ENCODE measurements at places on chromosomes 5 and 9.

GRCh38 chr5:107916731-107917725 is 246.3 kb upstream of the EFNA5 start:
- DNase-seq = no peak

GRCh38 chr9:132896906-132897305 is 18.2 kb downstream of the SPACA9 start:
- no peak for DNase-seq

DNA sequence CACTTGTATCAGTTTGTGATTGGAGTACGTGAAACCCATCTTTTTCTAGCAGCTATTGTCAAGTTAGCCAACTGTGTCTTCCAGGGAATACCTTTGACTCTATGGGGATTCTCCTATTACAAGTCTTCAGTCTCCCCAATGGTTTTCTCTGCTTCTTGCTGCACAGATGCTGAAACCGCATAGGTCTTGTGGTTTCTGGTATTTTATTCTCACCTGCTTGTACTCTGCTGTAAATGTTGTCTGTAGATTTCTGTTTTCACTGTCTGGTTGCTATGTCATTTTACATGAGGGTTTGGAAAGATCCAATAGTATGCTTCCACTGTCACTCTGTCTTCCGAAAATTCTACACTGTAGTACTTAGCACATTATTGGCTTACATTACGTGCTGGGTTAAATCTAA is 1196.9 kb upstream of the C9orf72 start:
- DNase-seq = no peak

DNA sequence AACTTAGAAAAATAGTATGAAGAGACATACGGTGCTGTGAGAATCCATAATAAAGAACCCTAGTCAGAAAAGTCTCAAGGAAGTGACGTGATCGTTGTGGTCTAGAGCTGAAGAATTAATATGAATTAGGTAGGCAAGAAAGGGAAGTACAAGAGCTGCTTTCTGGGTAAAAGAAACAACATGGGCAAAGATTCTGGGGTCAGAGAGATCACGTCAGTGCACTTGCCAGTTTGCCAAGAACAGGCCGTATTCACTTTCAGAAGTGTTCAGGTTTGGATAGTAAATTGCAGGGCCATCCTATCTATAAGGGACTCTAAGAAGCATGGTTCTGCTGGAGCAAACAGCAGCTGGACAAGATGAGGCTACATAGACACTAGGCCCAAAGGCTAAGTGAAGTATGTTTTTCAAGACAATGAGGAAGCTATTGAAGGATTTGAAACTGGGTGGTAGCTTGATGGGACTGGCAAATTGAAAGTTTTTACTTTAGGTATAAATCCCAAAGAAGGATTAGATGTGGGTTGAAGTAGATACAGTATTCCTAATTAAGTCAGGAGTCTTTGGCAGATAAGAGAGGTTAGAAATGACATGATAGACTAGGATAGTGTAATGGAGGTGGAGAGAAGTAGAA is 4.8 kb upstream of the CHD1 start:
- DNase-seq = no peak

- DNase-seq = no peak
These were observed 10.5 kb downstream of the NR2F1-AS1 start for GRCh38 chr5:93570294-93571113.

DNA sequence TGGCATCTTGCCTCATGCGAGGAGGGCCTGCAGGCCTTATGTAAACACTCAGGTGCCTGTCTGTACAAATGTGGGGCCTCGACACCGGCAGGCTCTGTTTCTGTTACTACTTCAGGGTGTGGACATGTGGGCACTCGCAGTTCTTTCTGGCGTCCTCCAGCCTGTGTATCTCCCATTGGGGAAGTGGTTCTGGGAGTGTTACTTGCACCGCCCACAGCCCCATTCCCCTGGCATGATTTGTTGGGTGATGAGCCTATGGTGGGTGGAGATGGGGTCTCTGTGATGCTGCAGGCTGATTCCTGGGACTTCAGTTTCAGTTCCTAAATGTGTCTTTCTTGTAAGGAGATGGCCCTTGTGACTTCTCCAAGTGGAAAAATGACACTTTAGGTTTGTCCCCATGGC is 82.1 kb upstream of the PITX1 start:
- no peak for DNase-seq

- DNase-seq = no peak
These were observed 45.6 kb upstream of the GLRX start for GRCh38 chr5:95868136-95868535.

GRCh38 chr5:38258319-38259061 is at the start of gene EGFLAM:
Gene EGFLAM (plus strand): TSS chr5:38258559. CDS start chr5:38258755, 196 bp downstream.
- DNase-seq = no peak

- no peak for DNase-seq
These were observed 88.3 kb downstream of the GIN1 start for GRCh38 chr5:103031607-103032006.

- no peak for DNase-seq
These were observed 2.8 kb upstream of the BHMT start for GRCh38 chr5:79108792-79109191.

DNA sequence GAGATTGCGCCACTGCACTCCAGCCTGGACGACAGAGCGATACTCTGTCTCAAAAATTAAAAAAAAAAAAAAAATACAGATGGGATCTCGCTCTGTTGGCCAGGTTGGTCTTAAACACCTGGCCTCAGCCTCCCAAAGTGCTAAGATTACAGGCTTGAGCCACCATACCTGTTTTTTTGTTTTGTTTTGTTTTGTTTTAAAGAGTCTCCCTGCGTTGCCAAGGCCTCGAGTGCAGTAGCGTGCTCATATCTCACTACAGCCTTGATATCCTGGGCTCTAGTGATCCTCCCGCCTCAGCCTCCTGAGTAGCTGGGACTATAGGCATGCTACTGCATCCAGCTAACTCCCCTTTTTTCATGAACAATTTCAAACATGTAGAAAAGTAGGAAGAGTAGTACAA is 7.2 kb downstream of the ATP6V0E1 start:
- no peak for DNase-seq

GRCh38 chr9:133527444-133527920 is 2.7 kb upstream of the MYMK start:
- DNase-seq = no peak

DNA sequence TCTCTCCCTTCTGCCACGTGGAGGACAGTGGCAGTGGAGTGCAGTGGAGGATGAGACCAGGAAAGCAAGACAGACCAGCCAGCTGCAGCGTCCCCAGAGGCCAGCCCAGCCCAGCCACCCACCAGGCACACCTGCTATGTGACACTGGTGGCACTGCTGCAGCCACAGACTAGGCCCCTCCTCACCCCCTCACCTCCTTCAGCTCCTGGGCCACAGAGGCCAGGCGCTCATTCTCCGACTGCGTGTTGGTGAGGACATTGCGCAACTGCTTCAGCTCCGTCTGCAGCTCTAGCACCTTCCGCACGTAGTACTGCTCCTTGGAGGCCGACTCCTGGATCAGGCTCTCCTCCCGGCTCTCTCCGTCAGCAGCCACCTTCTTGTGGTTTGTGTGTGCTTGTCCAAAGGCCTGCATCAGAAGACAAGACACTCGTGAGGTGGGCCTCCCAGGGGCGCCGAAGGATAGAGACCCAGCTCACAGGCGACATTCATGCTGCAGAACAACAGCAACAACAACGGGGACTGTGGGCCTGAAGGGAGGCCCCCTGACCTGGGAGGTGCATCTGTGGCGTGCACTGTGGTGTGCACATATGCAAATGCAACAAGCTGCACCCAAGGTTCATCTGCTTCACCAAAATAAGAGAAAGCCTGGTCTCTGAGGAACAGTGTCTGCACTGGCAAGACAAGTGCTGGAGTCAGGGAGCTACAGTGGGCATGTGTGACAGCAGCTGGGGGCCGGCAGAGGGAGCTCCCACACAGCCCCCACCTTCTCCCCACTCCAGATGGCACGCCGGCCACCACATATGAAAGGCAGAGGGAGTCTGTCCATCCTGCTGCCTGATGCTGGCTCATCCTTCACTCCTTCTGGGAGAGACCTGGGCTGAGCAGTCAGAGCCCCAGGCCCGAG is 35.5 kb downstream of the BICD2 start:
- DNase-seq = peak; percentile 91

GRCh38 chr9:117744856-117745389 is 40.7 kb downstream of the TLR4 start:
- DNase-seq = peak; percentile 28

DNA sequence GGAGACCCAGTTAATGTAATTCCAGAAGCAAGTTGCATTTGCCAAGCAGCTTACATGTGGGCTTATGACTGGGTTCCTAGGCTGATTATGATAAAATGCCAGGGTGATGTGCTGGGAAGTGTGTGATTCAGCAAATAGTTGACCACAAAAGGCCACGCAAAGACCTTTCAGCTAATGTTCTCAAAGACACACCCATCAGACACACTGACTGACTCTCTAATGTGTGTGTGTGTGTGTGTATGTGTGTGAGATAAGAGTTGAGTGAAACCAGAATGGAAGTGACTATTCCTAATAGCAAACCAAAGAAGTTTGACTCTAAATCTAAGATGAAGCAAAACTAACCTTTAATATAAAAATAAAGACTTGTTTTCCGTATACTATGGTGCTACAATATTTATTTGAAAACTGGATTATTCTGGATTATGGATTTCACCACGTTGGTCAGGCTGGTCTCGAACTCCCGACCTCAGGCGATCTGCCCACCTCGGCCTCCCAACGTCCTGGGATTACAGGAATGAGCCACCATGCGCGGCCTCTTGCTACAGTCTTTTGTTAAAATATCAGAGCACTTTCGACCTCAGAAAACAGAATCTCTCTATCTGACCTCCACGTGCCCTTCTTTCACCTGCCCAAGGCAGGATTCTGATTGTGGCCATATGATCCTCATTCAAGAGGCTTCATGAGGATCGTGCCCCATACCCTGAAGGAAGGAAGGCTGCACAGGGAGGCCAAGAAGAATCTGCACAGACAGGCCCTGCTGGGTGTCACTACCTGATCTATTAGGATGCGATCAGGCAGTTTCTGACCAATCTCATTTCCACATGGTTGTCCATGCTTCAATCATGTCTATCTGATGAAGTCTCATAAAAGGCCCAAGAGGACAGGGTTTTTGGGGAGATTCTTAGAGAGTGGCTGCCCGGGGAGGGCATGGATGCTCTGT is 75.6 kb downstream of the USP20 start:
- no peak for DNase-seq

- DNase-seq = no peak
These were observed 128.0 kb downstream of the NPR3 start for GRCh38 chr5:32839106-32839505.

DNA sequence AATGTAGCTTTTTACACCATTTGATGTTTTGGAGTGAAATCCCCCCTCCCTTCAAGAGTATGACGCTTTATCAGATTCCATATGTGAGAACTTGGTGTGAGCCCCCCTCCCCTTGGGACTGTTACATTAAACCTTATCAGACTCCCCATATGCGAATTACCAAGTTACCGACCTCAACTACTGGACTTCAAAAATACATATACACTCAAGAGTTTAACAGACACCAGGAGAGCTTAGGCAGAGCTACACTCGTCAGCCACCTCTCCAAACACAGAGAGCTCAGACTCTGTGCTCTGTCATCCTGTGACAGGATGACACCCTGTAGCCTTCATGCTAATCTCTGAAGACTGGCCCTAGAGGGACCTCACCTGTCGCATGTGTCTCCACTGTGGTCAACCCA is 50.2 kb downstream of the FAM114A2 start:
- DNase-seq = no peak

DNA sequence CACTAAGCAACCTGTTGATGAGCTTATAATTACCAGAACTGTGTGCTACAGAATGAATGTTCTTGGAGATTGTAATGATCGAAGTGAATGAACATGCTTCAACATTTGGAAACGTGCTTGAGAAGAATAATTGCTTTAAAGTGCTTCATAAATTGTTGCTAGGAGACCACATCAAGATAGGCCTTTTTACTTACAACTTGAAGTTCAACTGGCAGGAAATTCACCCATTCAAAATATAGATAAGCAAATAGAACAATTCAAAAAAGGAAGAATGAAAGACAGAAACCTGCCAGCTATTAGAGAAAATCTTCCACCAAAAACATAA is 38.0 kb upstream of the SLC44A1 start:
- DNase-seq = no peak

DNA sequence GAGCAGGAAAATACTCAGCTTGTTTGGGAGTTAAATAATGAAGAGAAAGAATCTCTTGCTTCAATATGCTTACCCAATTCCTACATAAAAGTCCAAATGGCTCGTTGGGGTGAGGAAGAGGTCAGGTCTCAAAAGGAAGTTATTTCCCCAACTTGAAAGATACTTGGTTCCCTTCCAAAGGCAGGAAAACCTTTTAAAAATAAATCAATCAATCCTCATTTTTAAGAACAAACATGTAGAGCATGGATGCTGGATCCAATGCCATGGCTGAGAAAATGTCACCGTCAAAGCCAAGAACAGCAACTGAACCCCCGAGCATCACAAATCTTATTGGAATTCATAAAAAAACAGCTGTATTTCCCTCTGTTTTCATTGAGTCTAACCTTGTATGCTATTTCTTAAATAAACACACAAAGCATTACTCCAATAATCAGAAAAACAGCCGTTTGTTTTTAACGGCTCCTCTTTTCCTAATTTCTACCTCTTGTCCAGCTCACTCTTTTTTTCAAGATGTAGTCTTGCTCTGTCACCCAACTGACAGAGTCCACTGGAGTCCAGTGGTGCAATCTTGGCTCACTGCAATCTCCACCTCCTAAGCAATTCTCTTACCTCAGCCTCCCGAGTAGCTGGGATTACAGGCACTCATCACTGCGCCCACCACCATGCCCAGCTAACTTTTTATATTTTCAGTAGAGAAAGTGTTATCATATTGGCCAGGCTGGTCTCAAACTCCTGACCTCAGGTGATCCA is 140.7 kb downstream of the GNA14 start:
- DNase-seq = no peak

DNA sequence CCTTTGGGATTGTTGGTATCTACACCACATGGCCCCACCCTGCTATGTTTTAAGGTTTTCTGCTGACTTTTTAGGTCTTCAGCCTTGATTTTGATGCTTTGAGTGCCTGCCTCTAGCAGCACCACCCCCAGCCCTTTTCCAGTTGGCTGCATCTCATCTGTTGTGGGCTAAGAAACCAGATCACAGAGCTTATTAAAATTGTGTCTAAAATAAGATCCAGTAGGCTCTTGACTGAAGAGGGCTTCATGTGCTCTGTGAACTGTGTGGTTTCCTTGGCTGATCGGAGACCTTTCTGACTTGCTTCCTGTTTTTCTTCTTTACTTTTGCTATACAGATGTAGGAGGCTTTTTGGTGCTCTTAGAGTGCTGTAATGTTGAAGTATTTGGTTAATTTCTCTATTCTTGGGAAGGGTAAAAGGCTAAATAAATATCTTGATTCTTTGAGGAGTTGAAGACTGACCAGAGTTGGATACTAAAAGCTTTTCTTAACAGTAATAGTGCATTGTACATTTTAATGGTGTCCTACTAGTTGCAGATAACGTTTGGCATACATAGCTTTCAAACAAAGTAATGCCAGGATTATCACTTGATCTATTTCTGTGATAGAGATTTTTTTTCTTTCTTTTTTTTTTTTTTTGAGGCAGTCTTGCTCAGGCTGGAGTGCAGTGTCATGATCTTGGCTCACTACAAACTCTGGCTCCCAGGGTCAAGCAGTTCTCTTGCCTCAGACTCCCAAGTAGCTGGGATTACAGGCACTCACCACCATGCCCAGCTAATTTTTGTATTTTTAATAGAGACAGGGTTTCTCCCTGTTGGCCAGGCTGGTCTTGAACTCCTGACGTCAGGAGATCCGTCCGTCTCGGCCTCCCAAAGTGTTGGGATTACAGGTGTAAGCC is 4.5 kb downstream of the UBE2D2 start:
- DNase-seq = no peak

- DNase-seq = no peak
These were observed 103.6 kb downstream of the LURAP1L start for GRCh38 chr9:12878351-12878978.

GRCh38 chr9:112078432-112078831 is 96.7 kb downstream of the SUSD1 start:
- DNase-seq = no peak
